ENCODE measurements at places on chromosomes 3 and 15.

- DNase-seq, result no peak
These were observed 340.1 kb downstream of the NAALADL2 start for GRCh38 chr3:175198991-175199783.

GRCh38 chr3:147521646-147522045 lies 112.5 kb downstream of the ZIC1 start:
- no peak for DNase-seq

GRCh38 chr3:157452097-157452496 lies 15.4 kb downstream of the PTX3 start:
- DNase-seq, result peak; percentile 63

DNA sequence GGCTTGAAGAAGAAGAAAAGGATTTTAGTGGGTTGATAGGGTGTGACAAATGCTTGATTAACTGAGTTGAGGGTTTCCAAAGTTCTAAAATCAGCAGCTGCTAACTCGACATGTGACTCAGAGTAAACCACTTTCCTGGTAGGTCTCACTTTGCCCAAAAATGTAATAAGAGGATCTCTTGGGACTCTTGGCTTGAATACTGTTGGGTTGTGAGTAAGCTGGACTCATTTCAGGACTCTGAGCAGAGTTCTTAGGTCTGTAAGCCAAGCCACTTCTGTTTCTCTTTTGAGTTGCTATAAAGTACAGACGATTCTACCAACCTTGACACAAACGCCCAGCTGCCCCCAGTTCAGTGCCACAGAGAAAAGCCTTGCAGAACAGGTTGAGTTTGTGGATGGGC lies 241.1 kb downstream of the ZNF621 start:
- no peak for DNase-seq

GRCh38 chr3:90180096-90180495 lies 1072.7 kb downstream of the EPHA3 start:
- DNase-seq, result no peak

Measured in Kasumi-1 (cell line).